ENCODE measurements at places on chromosomes 7 and 10.

DNA sequence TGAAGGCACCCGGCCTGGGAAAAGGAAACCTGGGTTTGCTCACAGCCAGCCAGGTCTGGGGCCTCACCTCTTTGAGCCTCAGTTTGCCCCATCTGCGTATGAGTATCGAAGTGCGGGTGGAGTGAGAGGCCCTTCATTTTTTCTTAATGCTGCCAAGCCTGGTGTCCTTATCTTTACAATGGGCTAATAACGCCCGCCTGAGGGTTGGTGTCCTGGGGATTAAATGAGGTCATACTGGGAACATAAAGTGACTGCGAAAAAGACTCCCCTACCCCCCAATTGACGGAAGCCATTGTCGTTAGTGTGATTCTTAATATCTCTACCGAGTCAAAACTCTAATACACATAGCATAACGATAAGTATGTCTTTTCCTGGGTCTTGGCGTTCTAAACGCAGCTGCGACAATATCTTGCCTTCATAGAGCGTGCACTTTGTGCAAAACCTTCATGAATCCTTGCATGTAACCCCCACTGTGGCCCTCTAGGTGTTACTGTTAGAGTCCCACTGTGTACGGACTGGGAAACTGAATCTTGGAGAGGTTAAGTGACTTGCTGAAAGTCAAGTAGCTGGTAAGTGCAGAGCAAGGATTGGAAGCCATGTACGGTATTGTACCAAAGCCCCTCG lies 11.4 kb upstream of the GRB10 start:
- no peak for DNase-seq

DNA sequence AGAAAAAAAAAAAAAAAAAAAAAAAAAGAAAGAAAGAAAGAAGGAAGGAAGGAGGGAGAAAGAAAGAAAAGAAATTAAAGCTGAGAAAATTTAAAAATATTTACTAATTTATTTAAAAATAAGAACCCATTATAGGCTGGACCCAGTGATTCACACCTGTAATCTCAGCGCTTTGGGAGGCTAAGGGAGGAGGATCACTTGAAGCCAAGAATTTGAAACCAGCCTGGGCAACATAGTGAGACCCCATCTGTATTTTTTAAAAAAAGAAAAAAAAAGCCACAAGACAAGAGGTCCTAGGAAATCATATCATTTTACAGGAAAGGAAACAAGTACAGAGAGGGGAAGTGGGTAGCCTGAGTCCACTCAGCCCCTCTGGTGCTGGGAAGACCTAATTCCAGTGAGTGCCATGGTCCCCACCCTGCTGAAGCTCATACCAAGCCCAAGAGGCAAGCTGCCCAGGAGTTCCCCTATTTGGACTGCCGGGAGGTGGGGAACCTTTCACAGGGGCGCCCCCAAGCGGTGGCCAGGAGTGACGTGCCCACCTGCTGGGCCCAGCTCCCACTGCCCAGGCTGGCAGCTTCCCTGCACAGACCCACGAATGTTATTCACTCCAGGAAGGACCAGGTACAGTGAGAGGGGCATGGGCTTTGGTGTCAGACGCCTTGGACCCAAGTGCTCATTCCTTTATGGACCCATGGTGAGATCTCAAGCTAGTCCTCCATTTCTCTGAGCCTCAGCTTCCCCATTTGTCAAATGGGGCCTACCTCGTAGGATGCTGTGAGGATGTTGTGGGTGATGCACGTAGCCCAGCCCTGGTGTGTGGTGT lies 133.6 kb downstream of the ZMIZ1 start:
- peak; percentile 76 for DNase-seq

DNA sequence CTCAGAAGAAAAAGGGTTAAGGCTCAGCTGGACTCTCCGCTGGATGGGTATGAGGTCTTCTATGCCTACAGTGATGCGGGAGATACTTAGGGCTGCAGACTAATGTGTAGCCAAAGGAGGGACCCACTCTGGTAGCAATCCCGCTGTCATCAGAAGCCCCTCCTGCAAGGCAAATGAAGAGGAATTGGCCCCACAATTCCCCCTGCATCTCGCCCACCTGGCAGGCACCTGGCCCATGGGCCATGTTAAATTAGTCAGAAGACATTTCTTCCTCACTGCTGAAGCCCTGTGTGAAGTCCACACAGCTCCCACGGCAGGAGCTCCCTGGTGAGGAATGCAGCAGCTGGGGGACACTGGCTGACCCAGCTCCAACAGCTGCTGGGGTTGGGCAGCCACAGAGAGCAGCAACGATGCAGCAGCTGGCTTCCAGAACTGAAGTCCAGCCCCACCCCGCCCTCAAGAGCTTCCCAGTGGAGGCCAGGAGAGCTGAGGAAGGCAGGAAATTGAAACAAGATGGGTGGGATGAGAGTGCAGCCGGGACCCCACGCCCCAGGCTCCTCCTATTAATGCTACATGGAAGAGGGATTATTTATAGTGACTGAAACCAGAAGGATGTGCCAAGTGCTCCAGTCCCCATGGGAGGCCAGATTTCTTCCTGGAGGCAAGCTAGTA lies 5.5 kb downstream of the VSTM4 start:
- DNase-seq: no peak

DNA sequence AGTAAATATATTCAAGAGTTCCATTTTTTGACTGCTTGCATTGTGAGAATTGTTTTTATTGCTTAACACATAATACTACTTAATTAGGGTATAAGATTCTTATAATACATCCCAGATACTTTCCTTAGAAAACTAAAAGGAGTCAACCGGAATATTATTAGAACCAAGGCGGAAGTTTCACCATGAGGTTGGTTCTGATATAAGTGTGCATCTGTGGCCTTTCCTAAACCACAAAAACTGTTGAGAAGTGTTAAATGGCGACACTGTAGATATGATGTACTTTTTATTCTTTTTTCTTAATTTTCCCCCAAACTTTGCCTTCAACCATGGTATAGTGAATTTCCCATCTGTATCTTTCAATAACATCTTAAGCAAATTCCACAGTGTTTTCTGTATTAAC lies 32.3 kb upstream of the INHBA start:
- DNase-seq: no peak

GRCh38 chr10:90148116-90148855 lies 446.9 kb downstream of the KIF20B start:
- no peak for DNase-seq

- no peak for DNase-seq
Observed at GRCh38 chr7:121187676-121188075, 141.1 kb upstream of the WNT16 start.
